ENCODE measurements at places on chromosomes 1 and 21.

DNA sequence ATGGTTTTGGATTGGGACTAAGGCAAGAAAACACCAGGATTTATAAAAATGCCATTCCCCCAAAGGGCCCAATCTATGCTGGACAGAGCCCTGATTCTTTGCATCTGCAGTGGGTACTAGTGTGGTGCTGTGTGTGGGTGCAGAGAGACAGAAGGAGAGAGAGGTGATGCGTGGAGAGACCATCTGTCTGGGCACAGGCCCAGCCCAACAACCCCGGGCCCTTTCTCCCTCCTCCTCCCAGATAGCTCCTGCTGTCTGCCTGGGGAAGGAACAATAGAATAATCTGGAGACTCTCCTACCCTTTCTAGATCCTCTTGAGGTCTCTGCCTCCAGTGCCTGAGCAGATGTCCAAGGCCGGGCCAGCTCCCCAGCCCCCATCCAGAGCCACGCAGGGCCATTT, 15.1 kb downstream of the KIAA1614 start:
- DNase-seq, result no peak

GRCh38 chr1:62735491-62736171, 47.4 kb upstream of the DOCK7 start:
- DNase-seq, result no peak

DNA sequence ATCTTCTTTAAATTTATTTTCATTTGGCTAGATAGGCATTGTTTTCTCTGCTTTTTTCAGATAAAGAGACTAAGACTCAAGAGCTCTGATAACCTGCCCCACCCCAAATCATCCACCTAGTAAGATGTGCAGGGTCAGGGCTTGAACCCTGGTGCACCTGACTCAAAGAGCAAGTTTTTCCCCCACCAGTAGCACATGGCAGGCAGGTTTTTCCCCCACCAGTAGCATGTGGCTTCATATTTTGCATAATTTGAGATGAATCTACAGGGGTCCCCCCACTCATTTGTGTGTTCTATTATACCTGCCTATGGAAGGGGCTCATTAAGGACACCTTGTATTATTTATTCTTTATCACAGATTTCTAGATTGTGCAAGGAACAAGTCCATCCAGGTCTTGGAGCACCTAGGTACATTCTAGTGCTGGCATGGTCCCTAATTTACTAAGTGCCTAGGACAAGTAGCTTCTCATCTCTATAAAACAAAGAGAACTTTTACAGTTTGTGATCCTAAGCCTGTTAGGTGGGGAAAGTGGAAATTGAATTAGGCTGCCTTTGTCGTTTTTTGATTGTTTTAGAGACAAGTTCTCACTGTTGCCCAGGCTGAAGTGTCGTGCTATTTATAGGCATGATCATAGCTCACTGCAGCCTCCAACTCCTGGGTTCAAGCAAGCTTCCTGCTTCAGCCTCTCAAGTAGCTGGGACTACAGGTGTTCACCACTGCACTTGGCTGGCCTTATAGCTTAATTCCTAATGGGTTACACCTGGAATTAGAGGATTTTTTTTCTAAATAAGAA, 13.2 kb upstream of the CTSE start:
- DNase-seq, result no peak

DNA sequence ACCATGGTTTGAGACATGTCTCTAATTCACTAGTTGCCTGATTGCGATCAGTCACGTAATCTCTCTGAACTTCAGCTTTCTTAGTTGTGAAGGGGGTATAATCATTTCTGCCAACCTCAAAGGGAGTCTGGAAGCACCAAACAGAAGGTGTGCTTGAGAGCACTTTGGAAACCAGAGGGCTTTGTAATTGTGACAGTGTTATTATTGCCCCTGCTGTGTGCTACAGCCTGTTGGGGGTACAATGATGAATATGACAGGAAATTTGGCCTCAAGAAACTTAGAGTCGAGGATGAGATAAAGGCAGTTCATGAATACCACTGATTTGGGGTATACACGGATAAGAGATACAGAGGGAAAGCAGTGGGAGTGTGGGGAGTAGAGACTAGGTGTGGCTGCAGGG, 150.2 kb upstream of the CD34 start:
- DNase-seq, result no peak

DNA sequence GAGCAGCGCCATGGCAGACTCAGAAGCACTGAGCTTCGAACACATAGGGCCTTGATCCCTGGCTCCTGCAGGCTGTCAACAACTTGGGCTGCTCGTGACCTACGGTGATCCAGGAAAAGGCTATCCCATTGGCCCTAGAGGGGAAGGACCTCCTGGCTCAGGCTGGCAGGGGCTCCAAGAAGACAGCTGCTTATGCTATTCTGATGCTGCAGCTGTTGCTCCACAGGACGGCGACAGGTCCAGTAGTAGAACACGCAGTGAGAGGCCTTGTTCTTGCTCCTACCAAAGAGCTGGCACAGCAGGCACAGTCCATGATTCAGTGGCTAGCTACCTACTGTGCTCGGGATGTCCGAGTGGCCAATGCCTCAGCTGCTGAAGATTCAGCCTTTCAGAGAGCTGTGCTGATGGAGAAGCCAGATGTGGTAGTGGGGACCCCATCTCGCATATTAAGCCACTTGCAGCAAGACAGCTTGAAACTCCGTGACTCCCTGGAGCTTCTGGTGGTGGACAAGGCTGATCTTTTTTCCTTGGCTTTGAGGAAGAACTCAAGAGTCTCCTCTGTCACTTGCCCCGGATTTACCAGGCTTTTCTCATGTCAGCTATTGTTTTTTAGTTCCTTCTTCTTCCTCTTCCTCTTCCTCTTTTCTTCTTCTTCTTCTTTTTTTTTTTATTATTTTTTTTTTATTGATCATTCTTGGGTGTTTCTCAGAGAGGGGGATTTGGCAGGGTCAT, 18.9 kb downstream of the ITLN2 start:
- DNase-seq, result no peak

DNA sequence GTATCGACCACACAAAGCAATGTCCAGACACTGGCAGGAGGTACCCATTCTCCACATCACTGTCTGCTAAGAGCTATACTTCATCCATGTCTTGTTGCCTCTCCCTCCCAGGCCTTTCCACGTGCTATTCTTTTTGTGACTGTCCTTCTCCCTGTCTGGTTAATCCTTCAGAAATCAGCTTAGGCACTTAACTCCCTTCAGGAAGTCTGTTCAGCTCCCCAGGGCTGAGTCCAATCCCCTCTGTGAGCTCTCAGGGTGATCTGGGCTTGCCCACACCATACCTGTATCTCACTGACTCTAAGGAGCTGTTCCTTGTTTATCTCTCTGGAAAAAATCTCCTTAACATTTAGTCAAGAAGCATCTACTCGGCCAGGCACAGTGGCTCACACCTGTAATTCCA, 69.4 kb downstream of the NID1 start:
- no peak for DNase-seq

- no peak for DNase-seq
Measured at GRCh38 chr1:52695627-52696026, 2.5 kb downstream of the COA7 start.

GRCh38 chr1:245440922-245441321, 286.1 kb downstream of the KIF26B start:
- no peak for DNase-seq

DNA sequence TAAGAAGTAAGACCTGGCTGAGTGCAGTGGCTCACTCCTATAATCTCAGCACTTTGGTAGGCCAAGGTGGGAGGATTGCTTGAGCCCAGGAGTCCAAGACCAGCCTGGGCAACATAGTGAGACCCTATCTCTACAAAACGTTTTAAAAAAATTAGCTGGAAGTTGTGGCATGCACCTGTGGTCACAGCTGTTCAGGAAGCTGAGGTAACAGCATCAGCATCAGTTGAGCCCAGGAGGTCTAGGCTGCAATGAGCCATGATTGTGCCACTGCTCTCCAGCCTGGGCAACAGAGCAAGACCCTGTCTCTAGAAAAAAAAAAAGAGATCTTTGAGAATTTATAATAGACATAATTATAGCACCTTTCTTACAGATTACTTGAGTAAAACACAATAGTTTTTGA, 36.0 kb downstream of the AGL start:
- DNase-seq, result no peak

- DNase-seq, result no peak
Measured at GRCh38 chr1:175237389-175237788, 44.8 kb upstream of the KIAA0040 start.

DNA sequence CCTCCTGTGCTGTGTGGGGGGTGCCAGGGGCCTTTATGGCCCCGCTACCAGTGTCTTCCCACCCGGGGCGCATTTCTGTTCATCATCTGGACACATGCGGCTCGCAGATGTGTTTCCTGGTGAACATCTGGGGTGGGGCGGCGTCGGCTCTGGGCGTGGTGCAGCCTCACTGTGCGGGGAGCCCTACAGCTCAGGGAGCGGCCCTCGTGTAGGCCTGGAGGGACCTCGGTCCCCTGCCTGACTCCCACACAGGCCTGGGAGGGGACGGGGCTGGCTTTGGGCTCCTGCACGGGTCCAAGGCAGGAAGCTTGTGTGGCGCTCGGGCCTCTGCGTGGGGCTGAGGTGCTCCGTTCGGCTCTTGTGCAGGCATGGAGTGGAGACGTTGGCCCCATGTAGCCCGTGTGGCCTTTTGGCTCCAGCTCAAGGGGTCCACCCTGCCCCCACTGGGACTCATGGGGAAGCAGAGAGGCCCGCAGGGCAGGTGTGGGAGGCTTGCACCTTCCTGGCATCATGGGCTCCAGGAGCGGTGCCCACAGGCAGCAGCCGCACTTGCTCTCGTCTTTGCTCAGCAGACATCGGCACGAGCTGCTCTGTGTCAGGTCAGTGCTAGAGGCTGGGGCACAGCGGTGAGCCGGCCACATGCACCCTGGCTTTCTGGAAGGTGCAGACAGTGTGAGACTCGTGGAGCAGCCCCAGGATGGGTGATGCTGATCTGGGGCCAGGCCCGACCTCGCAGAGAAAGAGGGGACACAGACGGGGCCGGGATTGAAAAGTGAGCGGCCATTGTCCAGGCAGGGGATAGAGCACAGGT, 90.1 kb upstream of the ACTRT2 start:
- no peak for DNase-seq
